ENCODE measurements at places on chromosomes 3 and 15.

DNA sequence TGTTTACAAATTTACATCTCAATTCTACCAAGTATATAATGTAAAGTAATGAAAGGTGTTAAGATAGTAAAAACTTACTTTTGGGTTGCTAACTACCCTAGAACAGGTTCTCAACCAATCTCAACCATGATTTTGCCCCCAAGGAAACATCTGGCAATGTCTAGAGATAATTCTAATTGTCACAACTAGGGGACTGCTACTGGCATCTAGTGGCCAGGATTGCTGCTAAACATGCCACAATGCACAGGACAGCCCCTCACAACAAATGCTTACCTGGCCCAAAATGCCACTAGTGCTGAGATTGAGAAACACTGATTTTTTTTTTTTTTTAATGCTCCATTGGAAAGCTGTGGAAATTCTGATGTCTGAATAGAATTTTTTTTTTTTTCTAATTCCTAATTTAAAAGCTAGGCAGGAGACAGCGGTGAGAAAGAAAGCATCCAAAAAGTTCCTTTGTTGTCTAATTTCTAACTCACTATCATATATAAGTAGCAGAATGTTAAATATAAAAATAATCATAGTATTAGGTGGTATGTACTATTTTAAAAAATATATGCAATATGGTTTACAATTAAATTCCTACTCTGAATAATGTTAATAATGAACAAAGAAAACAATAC lies 81.5 kb downstream of the TJP1 start:
- DNase-seq, result no peak

DNA sequence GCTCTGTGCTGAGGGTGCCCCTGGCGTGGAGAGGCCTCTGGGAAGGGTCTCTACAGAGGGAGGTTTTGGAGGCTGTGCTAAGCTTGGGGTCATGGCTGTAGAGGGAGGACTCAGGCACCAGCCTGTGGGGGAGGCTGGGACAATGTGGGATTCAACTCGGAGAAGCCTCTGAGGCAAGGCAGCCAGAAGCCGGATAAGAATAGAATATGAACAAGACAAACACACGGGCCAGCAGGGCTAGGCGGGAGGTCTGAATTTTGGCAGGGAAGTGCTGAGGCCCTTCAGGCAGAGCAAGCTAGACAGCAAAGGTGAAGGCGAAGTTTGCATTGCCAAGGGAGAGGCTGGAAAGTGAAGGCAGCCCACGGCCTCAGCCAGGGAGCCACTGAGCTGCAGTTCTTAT lies 612.1 kb upstream of the NR2F2 start:
- no peak for DNase-seq

- no peak for DNase-seq
Measured at GRCh38 chr3:126982126-126982470, 817 bp upstream of the PLXNA1 start.

DNA sequence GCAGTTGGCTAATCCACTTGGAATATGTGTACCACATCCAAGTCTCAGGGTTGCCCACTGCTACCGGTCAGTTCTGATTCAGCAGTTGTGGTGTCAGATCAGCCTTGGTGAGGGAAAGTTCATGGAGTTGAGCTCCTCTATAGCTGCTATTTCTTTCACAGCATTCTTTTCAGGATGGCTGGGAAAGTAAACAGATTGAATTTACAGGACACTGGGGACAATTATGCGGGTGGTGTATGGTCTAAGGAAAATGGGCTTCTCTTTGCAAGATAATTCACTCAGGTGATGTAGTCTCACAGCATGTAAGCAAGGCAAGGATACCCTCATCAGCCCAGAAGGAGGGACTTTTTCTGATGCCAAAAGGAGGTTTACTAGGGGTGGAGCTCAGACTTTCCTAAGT lies 249.9 kb downstream of the DOCK3 start:
- no peak for DNase-seq

DNA sequence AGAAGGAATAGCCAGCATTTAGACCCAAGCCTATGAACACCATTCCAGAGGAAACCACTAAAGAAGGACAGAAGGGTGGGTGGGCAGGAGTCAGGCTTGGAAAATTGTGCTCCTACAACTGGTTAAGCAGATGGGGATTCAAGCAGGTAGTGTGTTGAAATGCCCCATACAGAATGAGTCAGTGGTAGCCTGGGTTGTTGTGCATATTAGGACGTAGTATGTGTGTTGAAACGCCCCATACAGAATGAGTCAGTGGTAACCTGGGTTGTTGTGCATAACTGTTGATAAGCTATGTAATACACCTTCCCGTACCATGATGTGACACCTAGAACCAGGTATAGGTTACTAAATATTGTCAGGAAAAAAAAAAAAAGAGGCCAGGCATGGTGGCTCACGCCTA lies 34.0 kb downstream of the MINDY4B start:
- DNase-seq, result peak; percentile 19

Measured in kidney epithelial cell (primary cell).